H9 (cell line): ENCODE measurements at places on chromosomes 13 and 19.
A peak's percentile ranks its signal among the peaks of the same experiment; 100 is the strongest.

- DNase-seq: no peak
Observed at GRCh38 chr19:39411081-39411831, 1.2 kb upstream of the PLEKHG2 start.

GRCh38 chr13:108070925-108071324 lies 144.4 kb downstream of the LIG4 start:
- no peak for DNase-seq

- no peak for DNase-seq
Observed at GRCh38 chr13:113059891-113060290, 45.7 kb upstream of the F7 start.

GRCh38 chr13:46164661-46165060 lies 17.3 kb downstream of the LCP1 start:
- no peak for DNase-seq

GRCh38 chr19:8491574-8491973 lies 10.9 kb downstream of the PRAM1 start:
- DNase-seq: peak; percentile 66

- DNase-seq: no peak
Observed at GRCh38 chr13:97369261-97369893, 64.6 kb upstream of the RAP2A start.

- DNase-seq: no peak
Observed at GRCh38 chr13:44660050-44660449, 83.9 kb upstream of the TSC22D1 start.

- peak; percentile 76 for DNase-seq
Observed at GRCh38 chr19:35299523-35300338, 7.8 kb downstream of the MAG start.

GRCh38 chr13:80339563-80339911 lies 1.4 kb downstream of the SPRY2 start:
- DNase-seq: no peak

DNA sequence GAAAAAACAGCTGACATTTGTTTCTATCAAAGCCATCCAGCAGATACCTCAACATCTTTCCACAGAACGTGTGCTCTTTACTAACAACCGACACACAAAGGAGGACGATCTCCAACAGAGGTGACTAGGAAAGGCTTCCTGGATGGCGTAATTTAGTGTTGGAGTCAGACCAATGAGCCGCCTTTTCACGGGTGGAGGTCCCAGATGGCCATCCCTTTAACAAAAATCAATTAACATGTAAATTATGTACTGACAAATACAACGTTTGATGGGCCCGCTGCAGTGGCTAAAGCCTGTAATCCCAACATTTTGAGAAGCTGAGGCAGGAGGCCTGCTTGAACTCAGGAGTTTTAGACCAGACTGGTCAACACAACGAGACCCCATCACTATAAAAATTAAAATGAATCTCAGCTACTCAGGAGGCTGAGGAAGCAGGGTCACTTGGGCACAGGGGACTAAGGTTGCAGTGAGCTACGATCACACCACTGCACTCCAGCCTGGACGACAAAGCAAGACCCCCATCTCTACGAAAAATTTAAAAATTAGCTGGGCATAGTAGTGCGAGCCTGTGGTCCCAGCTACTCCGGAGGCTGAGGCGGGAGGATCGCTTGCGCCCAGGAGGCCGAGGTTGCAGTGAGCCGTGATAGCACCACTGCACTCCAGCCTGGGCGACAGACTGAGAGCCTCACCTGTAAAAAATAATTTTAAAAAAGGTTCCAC lies 1.2 kb upstream of the DPY19L3 start:
- DNase-seq: peak; percentile 33

- no peak for DNase-seq
Observed at GRCh38 chr13:110097013-110097412, 209.9 kb downstream of the COL4A1 start.

DNA sequence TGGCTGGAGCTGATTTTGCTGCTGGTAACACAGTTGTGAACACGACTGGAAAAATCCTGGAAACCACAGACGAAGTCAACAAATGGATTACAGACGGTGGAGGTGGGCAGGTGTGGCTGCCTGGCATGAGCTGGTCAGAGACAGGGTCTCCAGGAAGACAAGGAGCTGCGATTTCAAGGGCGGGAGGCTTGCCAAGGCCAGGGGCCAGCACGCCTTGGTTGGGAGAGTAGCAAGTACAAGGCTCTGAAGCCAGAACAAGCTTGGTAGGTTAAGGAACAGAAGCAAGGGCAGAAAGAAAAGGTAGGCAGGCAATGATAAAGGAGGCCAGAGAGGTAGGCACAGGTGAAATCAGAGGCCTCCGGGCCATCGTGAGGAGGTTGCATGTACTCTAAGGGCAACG lies 50.7 kb upstream of the AMER2 start:
- no peak for DNase-seq

GRCh38 chr19:1432507-1432887 lies 5.7 kb upstream of the RPS15 start:
- no peak for DNase-seq

- DNase-seq: no peak
Observed at GRCh38 chr19:3109491-3109890, 15.3 kb downstream of the GNA11 start.

DNA sequence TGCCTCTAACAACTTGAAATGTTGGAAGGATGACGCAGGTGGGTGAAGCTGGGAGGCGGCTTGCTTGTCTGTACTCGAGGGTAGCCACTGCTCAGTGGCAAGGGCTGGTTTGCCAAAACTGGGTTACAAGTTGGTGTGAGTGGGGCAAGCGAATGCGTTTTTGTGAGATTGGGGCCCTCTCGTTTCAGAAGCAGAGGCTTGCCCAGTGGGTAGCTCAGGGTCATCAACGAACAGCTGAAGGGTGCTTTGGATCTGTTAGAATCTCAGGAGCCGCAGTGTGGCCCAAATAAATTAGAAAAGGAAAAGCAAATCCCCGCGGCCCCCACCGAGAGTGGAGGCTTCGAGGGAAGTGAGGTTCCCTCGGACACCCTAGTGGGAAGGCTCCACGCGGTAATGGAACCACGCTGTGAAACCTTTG lies 7.3 kb downstream of the ATP4B start:
- no peak for DNase-seq

DNA sequence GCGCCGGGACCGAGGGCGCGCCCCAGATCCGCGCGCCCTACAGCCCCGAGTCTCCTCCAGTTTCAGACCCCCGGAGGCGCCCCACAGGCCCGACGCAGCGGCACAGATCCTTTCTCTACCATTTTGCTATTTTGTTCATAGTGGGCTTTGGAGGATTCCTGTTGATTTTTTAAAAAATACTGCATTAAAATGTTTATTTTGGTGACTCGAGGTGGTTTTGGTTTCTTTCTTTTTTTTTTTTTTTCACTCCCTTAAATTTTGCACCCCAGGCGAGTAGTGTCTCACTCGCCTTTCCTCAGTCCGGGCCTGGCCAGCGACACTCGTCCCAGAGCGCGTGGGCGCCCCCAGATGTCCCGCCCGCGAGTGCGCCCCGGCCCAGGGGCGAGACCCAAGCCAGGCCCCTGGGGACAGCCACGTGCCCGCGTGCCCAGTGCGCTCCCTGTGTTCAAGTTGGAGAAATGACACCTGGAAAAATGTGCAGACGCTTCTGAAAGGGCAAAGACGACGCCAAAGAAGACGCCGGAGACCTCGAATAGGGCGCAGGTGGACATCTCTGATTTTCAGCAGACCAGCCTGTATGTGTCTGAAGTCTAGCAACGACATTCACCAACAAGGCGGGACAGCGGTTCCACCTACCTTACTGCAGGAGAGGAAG lies 471 bp upstream of the INSR start:
- DNase-seq: peak; percentile 43

DNA sequence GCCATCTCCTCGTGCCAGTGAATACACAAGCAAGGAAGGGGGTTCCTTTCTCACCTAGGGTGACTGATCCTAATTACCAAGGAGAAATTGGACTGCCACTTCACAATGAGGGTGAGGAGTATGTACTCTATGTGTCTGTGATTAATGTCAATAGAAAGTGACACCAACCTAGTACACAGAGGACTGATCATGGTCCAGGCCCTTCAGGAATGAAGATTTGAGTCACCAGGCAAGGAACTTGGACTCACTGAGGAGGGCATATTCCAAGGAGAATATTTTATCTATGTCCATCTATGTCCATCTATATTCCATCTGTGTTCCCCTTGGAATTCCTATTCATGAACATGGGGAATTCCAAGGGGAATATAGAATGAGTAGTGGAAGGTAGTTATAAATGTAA lies 9.2 kb upstream of the ALOX5AP start:
- DNase-seq: no peak

DNA sequence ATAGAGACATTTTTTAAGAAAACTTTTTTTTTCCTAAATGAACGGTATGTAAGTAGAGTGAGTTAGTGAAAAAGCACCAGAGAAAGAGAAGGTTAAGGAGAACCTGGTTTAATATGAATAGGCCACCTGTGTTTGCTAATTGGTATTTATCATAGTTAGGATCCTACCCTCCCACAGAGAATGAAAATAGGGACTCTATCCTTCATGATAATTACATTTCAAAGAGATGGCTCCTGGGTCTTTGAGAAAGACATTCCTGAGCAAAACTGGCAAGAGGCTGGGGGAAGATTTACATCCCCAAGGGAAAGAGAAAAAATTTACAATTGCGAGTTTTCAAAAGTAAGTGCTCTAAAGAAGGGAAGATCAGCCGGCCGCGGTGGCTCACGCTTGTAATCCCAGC lies 1284.5 kb downstream of the SLITRK1 start:
- peak; percentile 44 for DNase-seq

DNA sequence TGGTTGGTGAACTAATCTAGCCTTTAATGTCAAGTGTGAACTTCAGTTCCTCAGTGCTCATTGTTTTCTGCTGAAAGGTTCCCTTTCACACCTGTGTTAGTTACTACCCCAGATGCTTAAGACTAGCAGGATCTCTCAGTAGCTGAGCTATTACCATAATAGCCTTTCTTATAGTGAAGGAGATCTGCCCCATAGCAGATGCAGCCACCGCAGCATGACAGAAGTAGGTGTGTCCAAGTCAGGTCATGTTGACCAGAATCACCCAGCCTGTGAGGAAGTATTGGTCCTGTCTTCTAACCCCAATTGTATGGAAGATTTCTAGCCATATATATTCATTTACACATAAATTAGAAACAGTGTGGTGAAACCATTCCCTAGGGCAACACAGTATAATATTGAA lies 37.3 kb downstream of the ZAR1L start:
- no peak for DNase-seq

GRCh38 chr19:12163826-12164225 lies 930 bp downstream of the ZNF136 start:
- DNase-seq: no peak

GRCh38 chr13:24115671-24116070 lies 44.8 kb upstream of the SPATA13 start:
- DNase-seq: no peak

- DNase-seq: no peak
Observed at GRCh38 chr13:40648040-40648439, 18.4 kb downstream of the FOXO1 start.

DNA sequence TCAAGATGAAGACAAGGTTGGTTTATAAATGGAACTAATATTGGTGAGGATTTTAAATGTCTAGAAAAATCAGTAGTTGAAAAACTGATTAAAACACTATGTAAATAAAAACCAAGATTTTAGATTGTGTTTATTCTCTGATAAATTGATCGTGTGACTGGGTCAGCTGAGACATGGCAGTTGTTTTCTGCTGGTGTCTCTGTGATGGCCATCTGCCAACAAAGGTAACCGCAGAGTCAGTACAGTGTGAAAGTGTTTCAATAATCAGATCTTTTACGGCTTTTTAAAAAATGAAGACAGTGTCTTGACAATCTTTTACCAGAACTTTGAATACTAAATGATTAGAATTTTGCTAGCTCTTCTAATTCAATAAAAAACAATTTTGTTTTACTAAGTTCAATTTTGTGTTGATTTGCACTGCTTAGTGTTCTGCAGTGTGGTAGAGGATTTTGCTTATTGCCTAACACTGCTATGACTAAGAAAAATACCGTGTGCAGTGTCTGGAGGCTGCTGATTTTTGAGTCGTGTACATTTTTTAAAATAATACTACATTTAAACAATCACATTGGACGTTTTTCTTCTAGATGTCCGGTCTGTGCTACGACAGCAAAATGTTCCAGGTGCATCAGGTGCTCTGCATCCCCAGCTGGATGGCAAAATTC lies 32.7 kb upstream of the GPR183 start:
- no peak for DNase-seq

GRCh38 chr13:71493189-71493588 lies 373.8 kb downstream of the DACH1 start:
- no peak for DNase-seq

DNA sequence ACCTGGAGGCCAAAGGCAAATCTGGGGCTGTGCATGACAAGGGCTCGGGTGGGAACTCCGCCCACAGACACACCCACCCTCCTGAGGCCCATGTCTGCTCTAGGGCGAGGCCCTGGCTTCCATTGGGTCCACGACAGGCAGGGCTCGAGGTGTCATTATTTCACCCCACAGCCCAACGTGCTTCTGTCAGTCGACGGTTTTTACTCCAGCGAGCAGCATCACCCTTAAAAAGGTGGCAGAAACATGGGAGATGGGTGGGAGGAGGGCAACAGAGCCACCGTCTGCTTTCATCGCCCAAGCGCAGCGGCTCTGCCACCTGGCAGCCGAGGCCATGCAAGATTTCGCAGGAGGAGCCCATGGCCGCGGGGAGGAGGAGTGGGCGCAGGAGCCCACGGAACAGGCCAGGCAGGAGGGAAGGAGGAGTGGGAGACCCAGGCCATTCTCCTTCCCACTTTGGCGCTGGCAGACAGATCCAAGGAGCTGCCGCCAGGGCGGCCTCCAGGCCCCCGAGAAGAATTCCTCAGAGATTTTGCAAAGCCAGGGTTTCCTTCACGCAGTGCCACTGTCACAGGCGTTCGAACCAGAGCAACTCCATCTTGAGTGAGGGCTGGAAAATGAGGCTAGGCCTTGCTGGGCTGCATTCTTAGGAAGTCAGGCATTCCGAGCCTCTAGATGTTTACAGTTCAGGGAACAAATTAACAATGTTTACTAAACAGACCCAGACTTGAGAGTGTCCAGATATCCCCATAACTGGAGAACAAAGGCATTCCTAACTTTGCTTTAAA lies 49.3 kb upstream of the TUBGCP3 start:
- DNase-seq: peak; percentile 54

DNA sequence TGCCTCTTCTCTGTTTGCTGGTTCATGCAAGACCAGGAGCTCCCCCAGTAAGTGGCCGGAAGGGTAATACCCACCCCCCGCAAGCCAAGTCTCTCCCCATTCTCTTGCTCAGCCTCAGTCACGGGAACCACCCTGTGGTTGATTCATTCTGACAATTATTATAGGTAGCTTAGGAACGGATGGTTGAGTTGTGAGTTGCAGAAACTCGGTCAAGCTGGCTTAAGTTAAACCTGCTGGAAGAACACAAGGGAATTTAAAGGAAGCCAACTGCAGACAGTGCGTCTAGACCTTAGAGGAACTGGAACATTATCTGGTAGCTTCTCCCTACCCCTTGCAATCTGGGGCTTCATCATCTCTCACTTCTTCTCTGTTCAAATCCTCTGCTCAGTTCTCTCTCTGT lies 8.9 kb downstream of the FPR1 start:
- DNase-seq: no peak

GRCh38 chr19:16429066-16429758 lies 42.6 kb downstream of the EPS15L1 start:
- DNase-seq: no peak

GRCh38 chr13:21458451-21458812 lies 671 bp downstream of the ZDHHC20 start:
- DNase-seq: peak; percentile 66
